Stimulated activated CD8-positive, alpha-beta memory T cell treated with anti-CD3 and anti-CD28 coated beads, Interleukin-15, amount 100 ng/mL, for 4 hours (primary cell): ENCODE measurements at places on chromosomes 6 and 20.

- no peak for DNase-seq
Observed at GRCh38 chr6:159023893-159024292, 20.9 kb downstream of the TAGAP start.

DNA sequence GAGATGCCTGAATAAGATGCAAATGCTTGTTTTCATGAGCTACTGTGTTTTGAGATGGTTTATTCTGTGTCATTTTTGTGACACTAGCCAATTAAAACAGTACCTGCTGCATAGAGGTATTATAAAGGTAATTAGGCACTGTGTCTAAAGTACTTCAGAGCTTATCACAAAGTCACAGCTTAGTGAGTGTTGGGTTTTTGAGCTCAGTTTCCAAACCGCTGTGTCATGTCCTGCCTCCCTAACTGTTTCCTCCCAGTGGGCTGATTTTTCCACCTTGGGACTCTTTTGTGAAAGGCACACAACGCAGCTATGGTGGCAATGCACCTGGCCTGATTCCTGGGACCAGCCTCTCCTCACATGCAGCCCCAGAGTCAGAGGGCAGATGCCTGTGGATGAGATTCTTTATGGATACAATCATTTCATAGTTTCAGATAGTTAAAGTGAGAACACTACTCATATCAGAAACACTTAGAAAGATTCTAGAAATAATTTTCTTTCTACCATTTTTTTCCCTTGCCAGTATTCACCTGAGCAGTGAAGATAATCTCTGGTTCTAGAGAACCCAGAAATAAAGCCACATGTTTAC lies 41.3 kb upstream of the TAGAP start:
- DNase-seq: no peak

- DNase-seq: no peak
Observed at GRCh38 chr6:126367849-126368248, 27.9 kb downstream of the CENPW start.

GRCh38 chr6:127486934-127487333 lies 27.7 kb upstream of the KIAA0408 start:
- DNase-seq: no peak

DNA sequence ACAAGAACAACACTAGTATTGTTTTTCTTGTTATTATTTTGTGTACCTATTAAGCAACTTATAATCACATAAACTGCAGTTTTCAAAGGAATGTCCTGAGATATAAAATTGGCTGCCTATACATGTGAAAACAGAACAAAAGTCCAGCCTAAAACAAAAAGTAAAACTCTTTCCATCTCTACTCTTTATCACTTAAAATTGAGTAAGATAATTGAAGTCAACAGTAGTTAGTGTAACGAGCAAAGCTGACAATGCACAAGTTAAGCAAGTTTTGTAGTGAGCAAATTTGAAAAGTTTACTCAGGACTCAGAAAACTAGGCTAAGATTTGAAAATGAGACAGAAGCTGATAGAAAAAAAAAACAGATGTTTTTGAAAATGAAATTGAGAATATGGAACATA lies 941.4 kb upstream of the MAN1A1 start:
- DNase-seq: no peak

DNA sequence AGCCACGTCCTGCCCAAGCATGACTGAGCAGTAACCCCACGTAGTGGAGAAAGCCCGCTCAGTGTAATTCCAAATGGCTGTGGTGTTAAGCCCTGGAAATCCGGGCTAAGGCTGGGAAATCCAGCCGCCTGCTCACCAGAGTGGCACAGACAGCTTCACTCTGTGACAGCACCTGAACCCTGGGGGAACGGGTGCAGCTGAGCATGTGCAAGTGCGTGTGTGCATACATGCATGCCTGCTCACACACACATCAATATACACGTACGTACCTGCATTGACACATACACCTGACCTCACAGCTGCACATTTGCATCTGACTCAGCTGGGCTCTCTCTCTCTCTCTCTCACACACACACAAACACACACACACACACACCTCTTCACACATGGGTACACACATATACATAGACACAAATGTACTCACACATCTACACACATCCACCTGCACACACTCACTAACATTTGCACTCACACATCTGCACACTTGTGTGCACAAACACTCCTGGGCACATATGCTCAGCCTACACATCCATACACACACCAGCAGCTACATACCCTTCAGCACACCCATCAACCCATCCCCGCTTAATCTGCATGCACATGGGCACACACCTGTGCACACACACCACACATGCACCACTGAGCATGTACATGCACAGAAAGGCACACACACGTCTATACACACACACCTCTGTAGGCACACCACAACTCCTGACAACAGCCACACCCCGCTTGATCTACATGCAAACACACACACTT lies 114.1 kb downstream of the GRM4 start:
- DNase-seq: no peak

GRCh38 chr6:10316373-10316721 lies 98.5 kb downstream of the TFAP2A start:
- DNase-seq: no peak

GRCh38 chr6:143260857-143261256 lies 189.6 kb downstream of the ADAT2 start:
- DNase-seq: no peak

- DNase-seq: no peak
Observed at GRCh38 chr6:139243536-139243935, 48.3 kb downstream of the TXLNB start.

DNA sequence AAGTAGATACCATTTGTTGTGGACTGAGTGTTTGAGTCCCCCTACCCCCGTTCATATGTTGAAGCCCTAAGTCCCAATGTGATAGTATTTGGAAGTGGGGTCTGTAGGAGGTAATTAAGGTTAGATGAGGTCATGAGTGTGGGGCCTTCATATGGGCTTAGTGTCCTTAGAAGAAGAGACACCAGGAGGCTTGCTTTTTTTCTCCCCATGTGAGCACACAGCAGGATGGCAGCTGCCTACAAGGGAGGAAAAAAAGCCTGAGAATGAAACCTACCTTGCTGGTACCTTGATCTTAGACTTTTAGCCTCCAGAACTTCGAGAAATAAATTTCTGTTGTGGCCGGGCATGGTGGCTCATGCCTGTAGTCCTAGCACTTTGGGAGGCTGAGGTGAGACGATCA lies 67.9 kb upstream of the TULP4 start:
- no peak for DNase-seq

DNA sequence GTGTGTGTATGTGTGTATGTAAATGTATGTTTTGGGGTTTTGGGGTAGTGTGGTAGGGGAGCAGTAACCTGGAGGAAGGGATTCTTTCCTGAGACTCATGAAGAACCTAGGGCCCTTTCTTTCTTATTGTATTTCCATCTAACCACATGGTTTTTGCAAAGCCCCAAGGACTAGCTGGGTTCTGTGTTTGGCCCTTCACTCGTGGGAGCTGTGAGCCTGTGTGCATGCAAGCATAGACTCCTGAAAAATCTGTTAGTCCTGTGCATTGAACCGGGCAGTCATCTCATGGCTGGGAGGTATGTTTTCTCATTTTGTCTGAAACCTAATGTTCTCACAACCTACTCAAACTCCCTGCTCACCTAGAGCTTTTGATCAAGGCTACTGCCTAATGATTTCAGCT lies 219.1 kb downstream of the PHACTR1 start:
- DNase-seq: no peak

- DNase-seq: no peak
Observed at GRCh38 chr6:40738551-40739193, 151.5 kb upstream of the LRFN2 start.

GRCh38 chr20:37413379-37413778 lies 67.4 kb downstream of the SRC start:
- DNase-seq: no peak

- no peak for DNase-seq
Observed at GRCh38 chr6:128964233-128964755, 81.4 kb downstream of the LAMA2 start.

DNA sequence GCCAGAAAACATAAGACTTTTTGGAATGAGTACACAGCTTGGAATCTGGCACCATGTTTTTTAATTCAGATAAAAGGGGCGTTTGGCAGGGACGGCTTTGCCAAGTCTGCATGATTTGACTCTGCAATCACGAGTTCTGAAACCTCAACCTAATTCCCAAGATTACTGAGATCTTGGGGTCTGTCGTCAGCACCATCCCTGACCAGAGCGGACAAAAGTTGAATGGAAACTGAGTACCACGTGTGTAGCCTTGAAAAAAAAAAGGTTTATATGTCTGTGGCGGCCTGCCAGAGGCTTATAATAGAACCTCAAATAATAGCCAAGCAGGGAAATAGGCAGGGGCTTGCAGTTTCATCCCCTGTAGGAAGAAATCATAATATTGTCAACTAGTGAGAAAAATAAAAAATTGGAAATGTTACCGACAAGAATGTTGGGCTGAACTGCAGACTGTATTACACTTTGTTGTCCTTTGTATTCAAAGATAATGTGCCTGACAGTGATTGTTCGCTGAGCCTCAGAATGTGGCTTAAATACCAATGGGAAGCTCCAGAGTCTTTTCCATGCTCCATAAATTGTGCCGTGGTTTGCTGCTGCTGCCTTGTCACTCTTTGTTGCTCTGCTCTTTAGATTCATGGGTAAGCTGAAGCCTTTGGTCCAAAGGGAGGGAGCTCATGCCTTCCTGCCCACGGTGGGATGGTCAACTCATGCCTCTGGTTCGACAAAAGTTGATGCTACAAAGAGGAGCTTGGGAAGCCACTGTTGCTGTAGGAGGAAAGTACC lies 118.8 kb upstream of the ARID1B start:
- no peak for DNase-seq

DNA sequence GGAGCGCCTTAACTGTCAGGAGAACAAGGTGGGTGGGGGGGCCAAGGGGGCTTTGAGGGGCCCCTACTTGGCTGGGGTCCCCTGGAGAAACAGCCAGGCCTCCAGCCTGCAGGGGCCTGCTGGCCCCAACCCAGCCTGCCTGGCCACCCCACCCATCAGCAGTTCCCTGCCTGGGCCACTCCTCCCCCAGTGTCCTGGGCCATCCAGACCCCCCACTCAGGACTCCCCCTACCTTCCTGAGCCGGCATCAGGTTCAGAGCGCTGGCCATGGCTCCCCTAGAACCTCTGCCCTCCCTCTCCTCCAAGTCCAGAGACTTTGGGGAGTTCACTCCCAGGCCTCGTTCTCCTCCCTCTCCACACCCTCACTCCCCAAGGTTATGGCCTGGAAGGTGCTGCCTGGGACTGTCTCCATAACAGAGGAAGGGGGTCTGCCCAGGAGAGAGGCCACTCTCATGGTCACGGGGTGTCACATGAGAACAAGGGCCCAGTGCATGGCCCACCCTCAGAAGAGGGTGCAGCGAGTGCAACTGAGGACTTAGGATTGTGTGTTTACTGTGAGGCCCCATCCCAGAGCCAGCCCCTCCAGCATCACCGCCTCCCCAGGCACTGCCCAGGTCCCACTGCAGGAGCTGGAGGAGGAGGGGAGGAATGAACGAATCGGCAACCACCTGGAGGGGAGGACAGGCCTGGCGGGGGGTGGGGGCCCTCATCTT lies 6.0 kb downstream of the SLC17A9 start:
- DNase-seq: no peak

GRCh38 chr6:125259354-125259736 lies 42.4 kb downstream of the HDDC2 start:
- DNase-seq: no peak

DNA sequence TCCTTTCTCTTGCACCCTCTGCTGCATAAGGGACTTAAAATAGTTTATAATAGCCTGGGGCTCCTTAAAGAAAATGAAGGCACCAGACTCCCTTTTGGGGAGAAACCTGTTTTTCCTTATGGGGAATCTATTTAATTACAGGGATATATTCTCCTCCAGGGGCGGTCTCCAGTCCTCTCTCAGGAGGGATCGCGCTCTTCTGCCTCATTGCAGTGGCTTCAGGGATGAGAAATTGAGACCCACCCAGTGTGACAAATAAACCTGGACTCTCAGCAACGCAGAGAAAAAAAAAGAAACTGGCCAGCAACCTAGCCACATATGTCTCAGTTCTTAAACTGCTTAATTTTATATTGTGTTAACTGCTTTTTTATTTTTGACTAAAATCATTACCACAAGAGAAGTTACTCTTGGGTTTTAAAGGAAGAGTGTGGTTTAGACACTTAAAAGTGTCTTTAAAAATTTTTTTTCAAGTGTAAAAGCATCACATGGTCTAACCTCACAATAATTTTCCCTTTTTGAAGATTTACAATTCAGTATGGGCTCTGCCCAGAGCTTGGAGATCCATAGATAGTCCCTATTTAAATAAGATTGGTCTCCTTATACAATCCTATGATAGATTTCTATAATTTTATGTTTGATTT lies 11.7 kb upstream of the GOPC start:
- DNase-seq: no peak

GRCh38 chr6:124870611-124871459 lies 91.4 kb upstream of the RNF217 start:
- DNase-seq: no peak

- no peak for DNase-seq
Observed at GRCh38 chr6:38144365-38144945, 324.9 kb downstream of the ZFAND3 start.

DNA sequence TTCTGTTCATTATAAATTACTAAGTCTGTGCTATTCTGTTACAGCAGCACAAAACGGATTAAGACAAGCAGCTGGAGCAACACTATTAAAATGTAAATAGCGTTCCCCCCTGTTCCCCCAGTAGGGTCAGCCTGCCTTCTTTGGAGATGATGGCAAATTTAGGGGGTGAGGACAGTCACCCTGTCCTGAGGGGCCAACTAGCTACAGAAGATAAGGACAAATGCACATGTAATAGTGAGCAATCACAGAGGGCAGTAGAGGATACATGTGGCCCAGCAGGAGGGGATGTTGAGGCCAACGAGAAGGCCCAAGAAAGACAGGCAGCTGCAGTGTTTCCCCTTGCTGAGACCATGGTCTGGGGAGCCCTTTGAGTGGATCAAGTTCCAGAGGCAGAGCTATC lies 266.7 kb upstream of the CDYL start:
- DNase-seq: no peak

DNA sequence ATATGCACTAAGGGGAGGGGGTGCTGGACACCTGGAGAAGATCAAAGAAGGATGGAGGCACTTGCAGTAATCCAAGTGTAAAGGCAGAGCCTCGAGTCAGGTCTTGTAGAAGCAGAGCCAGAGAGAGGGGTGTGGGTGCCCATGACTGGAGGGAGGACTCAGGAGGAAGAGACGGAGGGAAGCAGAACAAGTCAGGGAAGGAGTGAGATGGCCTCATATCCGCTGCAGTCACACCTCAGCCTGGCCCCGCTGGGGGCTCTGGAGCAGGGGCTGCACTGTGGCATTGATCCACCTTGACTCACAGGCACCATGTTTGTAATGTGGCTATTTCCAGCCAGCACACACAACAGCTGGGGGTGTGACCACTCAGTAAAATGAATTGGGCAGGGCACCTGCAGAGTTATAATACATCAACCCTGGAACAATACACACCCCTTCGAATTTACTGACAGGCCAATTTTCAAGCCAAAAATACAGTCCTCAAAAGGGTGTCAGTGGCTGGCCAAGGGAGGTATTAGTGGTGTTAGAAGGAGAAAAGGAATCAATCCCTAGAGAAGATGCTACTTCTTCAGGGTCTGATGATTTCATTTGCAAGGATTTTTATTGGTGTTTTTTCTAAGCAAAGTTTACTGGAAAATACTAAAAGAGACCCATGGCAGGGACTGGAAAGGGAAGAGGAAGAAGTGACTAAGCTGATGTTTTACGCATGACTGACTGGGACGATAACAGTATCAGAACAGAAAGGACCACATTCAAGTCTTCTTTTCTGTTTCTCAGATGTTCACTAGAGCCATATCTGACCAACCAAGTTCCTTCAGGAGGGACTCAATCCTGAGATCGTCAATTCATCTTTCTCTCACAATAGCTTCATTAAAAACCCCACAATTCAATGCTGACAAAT lies 18.9 kb upstream of the NXT1 start:
- no peak for DNase-seq

GRCh38 chr6:105909106-105909505 lies 177.0 kb upstream of the PRDM1 start:
- DNase-seq: no peak
